Activated CD4-positive, alpha-beta T cell treated with anti-CD3 and anti-CD28 coated beads, Interleukin-2, amount 50 U/mL, for 24 hours (primary cell): ENCODE measurements at places on chromosomes 16 and 17.

DNA sequence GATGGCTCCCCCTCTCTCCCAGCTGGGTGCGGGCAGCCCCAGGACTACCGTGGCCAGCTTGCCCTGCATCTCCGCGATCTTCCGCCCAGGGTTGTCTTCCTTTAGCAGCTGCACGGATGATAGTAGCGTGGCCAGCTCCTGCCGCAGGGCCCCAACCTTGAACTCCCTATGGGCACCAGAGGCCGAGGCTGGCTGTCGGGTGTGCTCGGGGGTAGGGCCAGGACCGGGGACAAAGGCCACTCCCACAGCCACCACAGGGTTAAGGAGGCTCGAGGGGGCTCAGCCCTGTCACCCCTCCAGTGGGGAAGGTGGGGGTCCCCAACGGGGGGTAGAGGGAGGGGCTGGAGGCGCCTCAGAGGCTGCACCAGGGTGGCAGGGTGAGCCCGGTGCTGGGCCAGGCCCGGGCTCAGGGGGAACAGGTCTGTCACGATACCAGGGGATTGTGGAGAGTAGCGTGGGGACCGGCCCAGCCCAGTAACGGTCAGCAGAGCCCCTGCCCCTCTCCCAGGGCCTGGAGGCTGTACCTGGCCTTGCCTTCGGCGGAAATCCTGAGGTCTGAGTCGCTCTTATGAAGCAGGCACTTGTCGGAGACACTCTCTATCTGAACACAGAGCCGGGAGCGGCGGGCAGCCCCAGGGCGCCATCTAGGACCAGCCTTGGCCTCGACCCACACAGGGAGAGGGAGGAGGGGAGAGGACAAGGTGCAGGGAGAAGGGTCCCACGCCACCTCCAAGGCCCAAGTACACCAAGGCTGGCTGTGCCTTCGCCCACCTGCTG is 5.2 kb downstream of the PERCC1 start:
- DNase-seq: no peak

- DNase-seq: no peak
Measured at GRCh38 chr17:81151278-81151677, 14.0 kb upstream of the PVALEF start.

- no peak for DNase-seq
Measured at GRCh38 chr17:44921122-44921882, 6.0 kb upstream of the GFAP start.

GRCh38 chr16:11792410-11793241 is 4.4 kb downstream of the ZC3H7A start:
- no peak for DNase-seq

- DNase-seq: no peak
Measured at GRCh38 chr17:16425202-16425601, 9.8 kb downstream of the TRPV2 start.

DNA sequence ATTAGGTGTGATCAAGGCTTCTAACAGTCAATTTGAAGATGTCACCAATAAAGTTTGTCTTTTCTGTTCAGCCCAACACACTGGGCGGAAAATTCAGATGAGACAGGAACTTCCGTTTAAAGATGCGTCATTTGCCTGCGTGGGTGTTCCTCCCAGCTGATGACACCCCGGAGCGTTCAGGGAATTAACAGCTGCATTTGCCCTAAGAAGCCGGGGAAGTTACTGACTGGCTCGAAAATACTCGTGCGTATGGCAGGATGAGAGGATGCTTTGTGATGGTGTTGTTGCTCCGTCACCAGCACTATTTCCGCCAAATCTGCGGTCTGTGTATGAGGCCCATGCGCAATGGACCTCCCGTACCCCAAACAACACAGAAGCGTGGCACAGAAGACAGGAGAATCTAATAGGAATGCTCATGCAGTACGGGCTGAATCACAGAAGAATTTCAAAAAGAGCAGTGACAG is 11.9 kb upstream of the PVALEF start:
- no peak for DNase-seq

GRCh38 chr16:19105891-19106624 is 7.7 kb upstream of the ITPRIPL2 start:
- no peak for DNase-seq

DNA sequence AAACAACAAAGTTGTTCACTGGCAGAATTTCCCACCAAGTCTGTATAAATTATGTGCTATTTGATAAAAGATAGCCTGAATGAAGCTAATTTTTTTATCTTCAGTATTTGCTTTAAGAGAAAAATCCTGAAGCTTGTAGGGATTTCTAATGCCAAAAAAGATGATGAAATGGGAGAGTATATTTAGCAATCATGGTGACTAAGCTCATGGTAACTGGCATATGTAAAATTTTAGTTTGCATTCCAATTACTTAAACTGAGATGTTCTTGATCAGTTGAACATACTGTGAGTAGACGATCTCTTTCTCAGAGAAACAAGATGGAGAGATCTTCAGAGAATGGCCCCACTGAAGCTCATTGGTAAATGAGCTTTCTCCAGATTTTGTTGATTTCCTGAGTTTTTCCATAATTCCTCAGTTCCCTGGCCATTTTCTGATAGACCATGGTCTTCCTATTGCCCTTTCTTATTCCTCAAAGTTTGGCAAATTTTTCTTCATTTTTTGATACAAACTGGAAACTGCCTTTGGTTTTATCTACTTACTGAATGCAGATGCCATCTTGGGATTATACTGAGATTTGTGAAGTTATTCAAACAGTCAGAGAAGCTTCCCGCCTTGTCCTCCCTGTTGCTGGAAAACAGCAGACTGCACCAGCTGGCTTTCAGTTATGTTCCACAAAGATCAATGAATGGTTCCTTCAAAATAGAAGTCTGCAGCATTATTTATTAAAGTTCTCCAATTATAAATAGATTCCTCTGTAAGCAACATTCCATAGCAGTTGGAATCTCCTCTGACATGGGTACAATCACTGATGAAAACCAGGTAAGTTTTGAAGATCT is 68.3 kb upstream of the ALOX12 start:
- DNase-seq: no peak

DNA sequence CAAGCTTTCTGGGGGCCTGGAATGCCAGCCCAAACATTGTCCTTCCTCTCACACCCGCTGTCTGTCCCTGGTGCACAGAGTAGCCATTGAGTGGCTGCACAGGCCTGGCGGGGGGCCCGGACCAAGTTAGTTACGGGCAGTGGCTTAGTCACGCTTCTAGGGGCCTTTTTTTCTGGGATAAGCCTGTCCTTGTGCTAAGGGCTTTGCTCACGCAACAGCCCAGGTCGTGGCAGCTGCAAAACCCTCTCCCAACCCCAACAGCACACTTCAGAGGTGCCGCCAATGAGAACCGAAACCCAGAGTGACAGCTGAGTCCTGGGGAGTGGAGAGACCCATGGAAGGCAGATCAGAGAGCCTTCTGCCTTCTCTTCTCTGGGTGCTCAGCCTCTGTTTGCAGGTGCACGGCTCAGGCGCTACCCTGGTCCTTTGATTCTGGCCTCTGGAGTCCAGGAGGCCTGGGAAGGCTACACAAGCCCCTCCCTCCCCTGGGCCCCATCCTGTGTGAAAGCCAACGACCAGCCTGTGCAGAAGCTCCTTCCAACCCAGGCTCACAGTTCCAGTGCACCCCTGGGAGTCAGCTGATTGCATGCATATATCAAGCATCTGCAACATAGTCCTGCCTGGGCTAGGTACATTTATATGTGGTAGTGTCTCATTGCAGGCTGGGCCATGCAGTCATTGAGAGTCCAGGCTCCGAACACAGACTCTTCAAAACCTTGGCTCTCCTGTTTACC is 9.1 kb downstream of the WSCD1 start:
- DNase-seq: no peak

DNA sequence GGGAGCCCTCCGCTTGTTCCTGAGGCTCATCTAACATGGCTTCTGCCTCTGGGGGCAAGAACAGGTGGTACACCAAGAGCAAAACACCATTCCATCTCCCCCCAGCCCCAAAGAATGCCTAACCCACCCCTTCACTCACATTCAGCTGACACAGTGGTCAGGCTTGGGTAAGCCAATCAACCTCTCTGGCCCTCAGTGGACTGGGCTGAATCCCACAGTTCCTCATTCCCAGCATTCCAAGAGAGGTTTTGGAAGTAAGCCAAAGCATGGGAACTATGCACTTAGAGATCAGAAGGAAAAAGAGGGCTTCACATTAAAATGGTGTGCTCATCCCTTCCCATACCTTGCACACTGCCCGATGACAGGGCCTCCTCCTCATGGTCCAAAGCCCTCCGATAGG is 7.8 kb downstream of the PIGS start:
- no peak for DNase-seq

DNA sequence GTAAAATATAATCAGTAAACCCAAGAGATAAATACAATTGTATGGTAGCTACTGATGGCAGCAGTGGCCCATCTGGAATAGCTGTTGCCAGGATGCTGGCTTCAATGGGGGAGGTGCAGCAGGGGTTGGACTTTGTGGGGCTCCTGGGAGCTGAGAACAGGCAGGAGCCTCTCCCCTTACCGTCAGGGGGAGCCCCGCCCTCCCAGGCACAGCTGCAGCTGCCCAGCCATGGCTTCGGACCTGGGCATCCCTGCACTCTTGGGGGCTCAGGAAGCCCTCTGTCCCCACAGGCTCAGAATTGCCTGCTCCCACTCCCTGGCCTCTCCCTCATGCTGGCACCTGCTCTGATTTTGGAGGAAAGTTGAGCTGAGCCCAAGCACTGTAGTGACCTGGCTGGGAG is 741.1 kb downstream of the CDH11 start:
- no peak for DNase-seq

- no peak for DNase-seq
Measured at GRCh38 chr17:12089809-12090384, 69.2 kb downstream of the MAP2K4 start.

- no peak for DNase-seq
Measured at GRCh38 chr17:55320594-55321426, 56.0 kb downstream of the HLF start.

DNA sequence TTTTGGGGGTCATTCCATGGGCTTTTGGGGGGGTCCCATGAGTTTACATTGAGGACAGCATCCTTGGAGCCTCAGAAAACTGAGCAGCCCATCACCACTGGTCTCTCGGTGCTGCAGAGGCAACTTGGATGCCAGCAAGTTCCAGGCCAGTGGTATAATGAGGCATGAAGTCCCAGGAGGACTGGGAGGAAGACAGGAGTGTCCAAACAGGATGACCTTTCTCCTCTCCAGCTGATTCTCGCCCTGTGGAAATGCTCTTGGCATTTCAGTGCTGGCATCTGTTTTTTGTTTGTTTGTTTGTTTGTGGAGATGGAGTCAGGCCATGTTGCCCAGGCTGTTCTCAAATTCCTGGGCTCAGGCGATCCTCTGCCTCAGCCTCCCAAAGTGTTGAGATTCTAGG is 347.6 kb downstream of the SNX29 start:
- no peak for DNase-seq

DNA sequence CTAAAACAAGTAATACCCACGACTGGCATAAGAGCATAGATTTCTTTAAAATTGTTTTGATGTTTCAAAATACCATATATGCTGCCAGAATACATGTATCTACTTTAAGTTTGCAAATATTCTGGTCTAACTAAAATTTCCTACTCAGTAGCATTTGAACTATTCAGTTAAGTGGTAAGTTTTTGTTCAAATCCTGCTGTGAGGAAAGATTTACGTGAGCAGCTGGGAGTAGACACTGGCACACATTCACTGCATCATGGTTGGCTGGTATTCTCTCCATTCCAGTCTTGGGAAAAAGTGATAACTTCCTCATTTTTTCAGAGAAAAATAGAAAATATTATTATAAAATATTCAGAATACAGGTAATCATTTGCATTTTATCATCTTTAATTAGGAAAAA is 133.6 kb downstream of the SKAP1 start:
- no peak for DNase-seq

GRCh38 chr17:40064971-40065768 is 2.4 kb downstream of the THRA start:
- no peak for DNase-seq

DNA sequence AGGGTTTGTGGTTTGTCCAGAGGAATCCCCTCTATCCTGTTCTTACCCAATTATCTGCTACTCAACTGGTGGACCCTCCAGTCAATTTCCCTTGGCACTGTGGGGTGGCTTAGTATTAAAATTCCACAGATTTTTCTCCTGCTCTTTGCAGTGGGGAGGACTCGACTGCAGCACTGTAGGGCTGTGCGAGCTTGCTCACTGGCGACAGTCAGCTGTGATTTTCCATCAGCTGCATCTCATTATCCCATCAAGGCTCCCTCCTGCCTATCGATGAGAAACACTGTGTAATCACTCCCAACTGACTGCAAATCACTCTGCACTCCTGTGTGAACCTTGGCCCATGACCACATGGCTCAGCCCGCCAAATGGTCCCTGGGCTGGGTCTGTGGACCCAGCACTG is 90.5 kb upstream of the MAF start:
- DNase-seq: no peak

DNA sequence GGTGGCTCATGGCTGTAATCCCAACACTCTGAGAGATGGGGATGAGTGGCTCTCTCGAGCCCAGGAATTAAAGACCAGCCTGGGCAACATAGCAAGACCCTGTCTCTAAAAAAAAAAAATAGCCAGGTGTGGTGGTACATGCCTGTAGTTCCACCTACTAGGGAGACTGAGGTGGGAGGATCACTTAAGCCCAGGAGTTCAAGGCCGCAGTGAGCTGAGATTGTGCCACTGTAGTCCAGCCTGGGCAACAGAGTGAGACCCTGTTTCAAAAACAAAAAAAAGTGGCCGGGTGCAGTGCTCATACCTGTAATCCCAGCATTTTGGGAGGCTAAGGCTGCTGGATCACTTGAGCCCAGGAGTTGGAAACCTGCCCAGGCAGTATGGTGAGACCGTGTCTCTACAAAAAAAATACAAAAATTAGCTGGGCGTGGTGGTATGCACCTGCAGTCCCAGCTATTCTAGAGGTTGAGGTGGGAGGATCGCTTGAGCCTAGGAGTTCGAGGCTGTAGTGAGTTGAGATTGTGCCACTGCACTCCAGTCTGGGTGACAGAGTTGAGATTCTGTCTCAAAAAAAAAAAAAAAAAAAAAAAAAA is 3.0 kb downstream of the C16orf54 start:
- DNase-seq: no peak

- no peak for DNase-seq
Measured at GRCh38 chr17:12634789-12635414, 30.8 kb upstream of the MYOCD start.

- DNase-seq: no peak
Measured at GRCh38 chr16:11597235-11598095, 10.7 kb upstream of the LITAF start.

- DNase-seq: no peak
Measured at GRCh38 chr16:14486520-14487303, 143.3 kb downstream of the PARN start.

DNA sequence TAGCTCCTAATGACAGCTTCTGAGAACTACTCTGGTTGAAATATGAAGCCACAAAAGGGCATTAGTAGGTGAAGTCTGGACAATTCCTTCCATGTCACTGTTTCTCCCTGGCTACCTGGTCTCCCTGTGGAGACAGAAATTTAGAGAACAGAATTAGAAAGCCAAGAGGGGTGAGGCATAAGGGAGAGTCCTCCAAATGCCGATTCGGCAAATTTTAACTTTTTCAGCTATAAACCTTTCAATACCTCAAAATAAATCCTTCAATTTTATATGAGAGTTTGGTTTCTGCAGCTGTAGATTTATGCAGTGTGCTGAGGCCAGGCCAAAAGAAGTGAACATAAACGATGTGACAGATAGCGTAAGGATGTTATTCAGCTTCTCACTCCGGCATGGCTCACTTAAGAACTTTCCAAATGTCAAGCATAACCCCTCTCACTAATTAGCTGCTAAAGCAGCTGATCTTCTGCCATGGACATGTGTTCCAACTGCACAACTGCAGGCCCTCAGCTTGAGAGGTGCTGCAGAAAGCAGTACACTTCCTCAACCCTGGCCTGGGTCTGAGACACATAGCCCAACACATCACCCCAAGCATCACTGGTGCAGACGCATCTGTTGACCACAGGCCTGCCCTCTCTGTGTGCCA is 247.9 kb upstream of the SOX9 start:
- no peak for DNase-seq
